ENCODE measurements at places on chromosomes 2 and 18.
A peak's percentile ranks its signal among the peaks of the same experiment; 100 is the strongest.

DNA sequence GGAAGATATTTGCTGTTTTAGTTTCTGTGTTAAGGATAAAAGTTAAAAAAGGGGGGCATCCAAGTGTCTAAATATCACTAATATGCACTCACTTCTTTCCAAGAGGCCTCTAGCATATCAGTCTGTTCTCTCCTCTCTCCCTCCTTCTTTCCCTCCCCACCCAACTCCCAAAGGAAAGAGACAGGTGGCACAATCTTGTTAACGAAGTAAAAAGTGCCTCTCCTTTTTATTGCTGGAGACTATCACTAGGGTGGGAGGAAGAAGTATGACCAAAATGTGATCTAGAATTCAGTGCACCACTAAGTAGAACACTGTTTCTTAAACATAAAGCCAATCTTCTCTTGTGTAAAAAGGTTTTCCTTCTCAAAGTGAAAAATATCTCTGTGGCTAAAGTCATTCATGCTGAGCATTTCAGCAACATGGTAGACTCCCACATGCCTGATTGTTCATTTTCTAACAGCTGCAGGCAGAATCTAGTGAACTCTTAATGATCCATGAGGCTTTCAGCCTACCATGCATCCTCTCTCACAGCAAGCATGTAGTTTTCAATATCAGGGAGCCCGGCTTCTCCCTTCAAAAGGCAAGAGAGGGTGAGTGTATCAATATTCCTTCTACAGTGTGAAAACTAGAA, 39.5 kb downstream of the RNU4ATAC start:
- no peak for DNase-seq

DNA sequence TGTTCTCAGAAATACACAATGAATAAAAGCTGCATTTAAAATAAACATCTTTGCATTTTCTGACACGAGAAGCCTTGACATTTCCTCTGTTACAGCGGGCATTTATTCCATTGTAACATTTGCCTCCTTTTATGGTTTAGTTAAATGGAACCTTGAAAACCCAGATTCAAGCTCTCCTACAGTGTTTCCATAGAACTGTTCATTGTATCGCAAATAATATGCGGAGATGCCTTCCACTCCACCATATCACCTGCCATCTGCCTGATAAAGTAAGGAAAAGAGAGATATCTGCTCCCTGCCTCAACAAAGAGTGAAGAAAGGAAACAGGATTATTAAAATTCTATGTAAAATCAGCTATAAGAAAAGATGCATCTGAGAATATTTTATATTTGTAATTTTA, 69.8 kb downstream of the CDH19 start:
- no peak for DNase-seq

GRCh38 chr2:144004742-144005141, 515.2 kb downstream of the ZEB2 start:
- no peak for DNase-seq

GRCh38 chr2:177395351-177396065, 2.9 kb downstream of the AGPS start:
- DNase-seq = no peak

DNA sequence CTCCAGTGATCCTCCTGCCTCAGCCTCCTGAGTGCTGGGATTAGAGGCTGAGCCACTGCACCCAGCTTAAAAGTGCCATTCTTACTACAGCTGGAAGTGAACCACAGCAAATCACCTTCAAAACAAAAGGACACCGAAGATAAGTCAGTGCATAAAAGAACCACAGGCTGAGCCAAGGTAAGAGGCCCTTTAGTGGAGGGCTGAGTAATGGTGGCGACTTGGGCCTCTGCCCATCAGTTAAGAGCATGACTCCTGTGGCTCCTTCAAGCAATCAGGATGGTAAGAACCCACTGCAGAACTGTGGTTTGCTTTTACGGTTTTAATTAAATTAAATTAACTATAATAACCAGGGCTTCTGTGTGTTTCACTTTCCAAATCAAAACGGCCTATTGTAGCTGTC, 75.1 kb downstream of the CTAGE1 start:
- peak; percentile 71 for DNase-seq

DNA sequence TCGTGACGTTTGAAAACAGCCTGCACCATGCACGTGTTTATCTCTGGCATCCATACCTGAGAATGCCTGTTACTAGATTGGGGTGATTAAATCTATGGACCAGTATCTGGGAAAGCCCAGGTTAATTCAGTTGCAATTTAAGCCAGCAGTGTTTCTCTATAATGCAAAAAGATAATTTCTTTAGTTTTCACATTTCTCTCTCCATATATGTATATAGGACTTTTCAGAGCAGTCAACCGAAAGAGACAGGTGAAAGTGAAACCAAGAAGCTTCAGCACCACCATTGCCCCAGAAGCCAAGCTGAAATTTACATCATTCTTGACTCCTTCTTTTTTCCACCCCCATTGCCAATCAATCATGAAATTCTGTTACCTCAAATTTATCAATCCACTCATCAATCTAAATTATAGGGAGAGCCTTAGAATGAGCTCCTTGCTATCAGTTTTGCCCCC, 2.7 kb upstream of the LRP2 start:
- DNase-seq = peak; percentile 8

GRCh38 chr2:96859099-96859649, 1.4 kb upstream of the ANKRD39 start:
- no peak for DNase-seq

- DNase-seq = no peak
Observed at GRCh38 chr18:6901286-6901926, 171.9 kb downstream of the ARHGAP28 start.
